ENCODE measurements at places on chromosomes 6 and 20.

DNA sequence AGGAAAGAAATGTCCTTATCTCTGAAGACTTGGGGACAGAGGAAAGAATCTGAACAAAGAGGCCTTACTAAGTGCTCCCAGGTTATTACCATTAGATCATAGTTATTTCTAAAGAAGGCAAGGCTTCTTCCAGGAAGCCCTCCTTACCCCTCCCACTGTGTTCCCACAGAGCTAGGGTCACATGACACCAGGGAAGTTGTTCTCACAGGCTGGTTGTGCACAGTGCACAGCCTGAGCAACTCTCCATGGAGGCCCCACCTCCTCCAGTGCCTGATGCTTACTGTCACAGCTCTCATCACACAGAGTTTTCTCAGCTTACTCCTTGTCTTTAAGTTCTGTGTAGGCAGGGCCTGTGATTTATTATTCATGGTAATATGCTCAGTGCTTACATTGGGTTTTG is 68.9 kb upstream of the SCGN start:
- DNase-seq = no peak

- DNase-seq = no peak
Measured at GRCh38 chr6:144749263-144749662, 464.1 kb downstream of the UTRN start.

DNA sequence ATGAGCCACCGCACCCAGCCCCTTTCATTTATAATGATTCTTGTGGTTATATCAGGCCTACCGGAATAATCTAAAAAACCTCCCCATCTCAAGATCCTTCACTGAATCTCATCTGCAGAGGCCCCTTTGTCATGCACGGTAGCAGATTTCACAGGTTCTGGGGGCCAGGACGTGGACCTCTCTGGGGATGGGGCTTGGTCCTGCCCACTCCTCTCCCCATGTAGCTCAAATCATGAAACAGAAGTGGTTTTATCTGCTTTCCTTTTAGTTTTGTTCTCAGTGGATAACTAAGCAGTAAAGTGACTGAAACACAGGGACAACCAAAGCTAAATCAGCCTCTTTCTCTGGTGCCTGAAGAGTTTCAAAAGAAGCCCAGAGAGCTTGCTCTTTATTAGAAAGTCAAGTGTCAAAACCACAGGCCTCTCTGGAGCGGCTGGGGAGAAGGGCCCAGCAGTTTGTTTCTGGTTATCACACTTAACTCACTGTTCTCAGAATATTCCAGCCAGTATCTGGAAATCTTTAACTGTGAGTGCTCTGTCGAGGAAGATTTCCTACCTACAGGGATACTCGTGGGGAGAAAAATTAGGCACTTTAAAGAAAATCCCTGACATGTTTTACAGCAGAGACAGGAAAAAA is 60.6 kb upstream of the FAM184A start:
- DNase-seq = no peak

DNA sequence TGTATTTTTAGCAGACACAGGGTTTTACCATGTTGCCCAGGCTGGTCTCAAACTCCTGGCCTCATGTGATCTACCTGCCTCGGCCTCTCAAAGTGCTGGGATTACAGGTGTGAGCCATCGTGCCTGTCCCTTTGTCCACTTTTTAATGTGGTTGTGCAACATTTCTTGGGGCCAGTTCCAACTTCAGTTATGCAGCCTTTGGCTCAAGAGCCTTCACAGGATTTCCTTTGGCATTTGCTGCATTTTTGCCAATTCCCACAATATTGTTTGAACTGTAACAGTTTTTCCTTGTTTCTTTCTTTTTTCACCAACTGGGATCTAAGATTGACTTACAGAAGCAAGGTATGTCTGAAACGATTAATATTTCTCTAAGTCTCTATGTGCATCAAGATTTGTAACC is 63.6 kb downstream of the EDN1 start:
- no peak for DNase-seq

DNA sequence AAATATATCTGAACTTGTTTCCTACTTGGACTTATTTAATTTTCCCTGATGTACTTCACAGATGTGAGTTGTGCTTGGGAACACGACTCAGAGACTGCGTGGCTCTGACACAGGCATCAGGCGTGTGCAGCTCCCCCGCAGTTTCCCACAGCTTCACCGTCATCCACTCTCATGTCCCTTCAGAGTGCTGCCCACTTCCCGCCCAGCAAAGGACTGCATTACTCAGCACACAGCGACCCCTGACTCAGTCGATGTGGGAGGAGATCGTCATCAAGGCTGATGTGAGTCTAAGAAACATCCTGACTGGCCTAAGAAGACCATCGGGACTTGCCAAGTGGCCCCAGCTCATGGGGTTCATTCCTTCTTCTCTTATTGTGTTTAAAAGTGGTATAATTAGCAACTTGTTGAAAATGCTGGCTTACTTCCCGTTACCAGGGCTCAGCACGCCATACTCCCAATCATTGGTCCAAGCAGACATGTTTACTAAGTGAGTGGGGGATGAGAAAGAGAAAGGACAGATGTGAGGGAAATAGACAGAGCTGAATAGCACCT is 539.4 kb upstream of the JARID2 start:
- no peak for DNase-seq

GRCh38 chr6:35751594-35751993 is 14.8 kb downstream of the ARMC12 start:
- DNase-seq = no peak

GRCh38 chr6:43954311-43955131 is 172.7 kb downstream of the MRPL14 start:
- no peak for DNase-seq

DNA sequence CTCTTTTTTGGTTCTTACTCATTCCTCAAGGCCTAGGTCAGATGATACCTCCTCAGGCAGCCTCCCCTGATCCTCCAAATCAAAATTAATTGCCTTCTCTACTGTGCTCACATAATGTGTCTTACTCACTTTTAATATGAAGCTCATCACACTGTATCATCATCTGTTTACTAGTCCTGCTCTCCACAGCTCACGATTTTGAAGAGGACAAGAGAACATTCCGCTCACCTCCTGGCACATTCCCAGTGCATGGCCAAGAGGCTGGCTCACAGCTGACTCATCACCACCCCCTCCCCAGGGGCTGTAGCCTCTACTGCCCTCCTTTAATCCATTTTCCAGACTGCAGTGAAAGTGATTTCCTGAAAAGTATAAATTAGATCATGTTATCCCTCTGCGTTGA is 133.1 kb downstream of the ALDH8A1 start:
- no peak for DNase-seq

DNA sequence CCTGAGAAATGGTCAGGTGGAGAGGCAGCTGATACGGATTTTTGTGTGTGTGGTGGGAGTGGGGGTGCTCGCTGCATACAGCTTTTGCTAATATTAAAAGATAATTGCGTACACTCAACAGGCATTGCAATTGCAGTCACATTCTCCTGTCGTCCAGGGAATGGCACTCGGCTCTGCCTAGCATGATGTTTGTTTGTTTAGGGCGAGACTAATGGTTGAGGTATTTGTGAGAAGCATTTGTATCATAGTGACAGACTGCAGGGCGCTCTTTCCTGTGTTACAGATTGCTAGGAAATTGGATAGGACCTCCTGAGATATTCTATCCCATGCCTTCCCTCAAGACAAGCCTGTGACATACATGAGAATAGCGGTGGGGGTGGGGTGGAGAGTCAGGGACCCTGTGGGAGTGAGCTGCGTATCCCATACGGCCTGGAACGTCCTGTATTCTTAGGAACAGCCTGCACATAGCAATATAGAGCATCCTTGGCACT is 207.4 kb downstream of the SOX4 start:
- DNase-seq = no peak

GRCh38 chr20:10671919-10672623 is 1.7 kb downstream of the JAG1 start:
- no peak for DNase-seq

DNA sequence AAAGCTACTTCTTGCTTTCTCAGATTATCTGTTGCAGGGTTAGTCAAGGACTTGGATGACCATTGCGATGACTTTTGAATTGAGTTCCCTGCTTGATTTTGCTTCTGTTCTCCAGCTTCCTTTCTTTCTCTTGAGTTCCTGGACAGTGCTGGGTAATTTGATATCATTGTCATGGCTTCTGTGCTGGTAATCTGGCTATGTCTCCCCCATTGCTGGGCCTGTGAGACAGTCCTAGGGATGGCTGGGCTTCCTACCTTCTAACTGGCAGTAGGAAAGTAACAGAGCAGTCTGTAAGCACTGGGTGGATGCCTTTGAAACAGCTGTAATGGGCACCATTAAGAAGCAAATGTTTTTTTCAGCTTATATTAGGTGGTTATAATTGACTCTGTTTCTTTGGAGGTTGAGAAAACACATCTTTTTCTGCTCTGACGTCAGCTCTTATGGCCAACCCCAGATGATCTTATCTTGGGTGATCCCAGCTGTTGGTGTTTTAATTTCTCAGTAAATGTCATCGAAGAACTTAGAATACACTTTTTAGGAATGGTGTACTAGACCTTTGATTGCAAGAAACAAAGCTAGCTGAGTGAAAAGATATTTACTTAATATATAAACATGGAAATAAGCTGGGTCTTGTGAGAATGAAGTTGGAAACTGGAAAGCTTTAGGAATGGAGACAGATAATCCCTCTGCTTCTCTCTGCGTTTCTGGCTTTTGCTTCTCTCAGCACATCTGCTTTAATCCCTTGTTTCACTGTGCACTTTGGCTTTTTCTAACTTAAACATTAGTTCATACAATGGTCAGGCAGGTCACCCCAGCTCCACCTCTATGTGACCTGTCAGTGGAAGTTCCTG is 195.0 kb upstream of the MAN1A1 start:
- no peak for DNase-seq

- DNase-seq = no peak
Measured at GRCh38 chr6:83385473-83385872, 45.4 kb downstream of the ME1 start.

- DNase-seq = no peak
Measured at GRCh38 chr20:63080811-63081210, 74.0 kb upstream of the BHLHE23 start.

- DNase-seq = no peak
Measured at GRCh38 chr6:89244241-89244985, 27.3 kb upstream of the GABRR1 start.

DNA sequence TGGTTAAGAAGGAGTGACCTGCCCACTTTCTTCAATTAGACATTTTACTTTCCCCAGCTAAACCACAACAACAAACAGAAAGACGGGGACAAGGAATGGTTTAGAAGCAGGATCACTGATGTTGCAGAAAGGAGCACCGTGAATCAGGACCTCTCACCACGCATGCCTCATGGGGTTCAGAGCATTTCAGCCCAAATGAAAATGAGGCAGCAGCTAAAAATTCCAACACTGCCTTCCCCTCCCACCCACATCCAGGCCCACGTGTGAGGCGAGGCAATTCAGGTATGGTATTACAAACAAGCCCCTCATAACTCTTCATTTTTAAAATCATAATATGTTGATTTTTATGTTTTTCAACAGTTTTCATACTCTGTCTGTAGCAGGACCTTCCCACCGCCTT is 194.1 kb upstream of the ARID1B start:
- no peak for DNase-seq

All from iPS DF 6.9 (cell line).